ENCODE measurements at places on chromosomes 12 and 14.

DNA sequence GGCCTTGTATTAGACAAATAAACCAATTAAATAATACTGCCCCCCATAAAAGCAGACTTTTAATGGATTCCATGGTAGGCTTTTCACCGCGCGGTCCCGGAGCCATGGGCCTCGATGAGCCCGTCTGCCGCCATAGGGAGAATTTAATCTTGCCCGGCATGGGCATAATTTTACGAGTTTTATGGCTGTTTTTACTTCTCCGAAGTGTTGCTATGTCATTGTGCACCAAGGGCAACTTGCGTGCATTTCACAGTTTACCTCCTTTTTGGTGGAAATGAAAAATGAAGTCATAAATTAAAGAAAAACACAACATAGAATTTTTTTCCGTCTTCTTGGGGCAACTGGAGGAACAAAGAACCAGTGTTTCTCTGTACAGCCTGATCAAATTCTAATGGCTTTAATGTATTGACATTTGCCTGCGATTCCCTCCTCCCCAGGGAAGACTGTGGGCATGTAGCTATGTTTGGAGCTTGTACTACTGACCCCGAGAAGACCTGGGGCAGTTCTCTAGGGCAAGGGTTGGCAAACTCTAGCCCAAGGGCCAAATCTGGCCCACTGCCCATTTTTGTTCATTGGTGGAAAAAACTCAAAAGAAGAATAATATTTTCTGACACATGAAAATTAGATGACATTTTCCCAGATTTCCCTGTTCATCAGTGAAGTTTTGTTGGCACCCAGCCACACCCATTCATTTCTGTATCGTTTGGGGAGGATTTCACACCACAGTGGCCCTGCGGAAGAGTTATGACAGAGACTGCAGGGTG, 142.7 kb downstream of the CHST11 start:
- no peak for DNase-seq

DNA sequence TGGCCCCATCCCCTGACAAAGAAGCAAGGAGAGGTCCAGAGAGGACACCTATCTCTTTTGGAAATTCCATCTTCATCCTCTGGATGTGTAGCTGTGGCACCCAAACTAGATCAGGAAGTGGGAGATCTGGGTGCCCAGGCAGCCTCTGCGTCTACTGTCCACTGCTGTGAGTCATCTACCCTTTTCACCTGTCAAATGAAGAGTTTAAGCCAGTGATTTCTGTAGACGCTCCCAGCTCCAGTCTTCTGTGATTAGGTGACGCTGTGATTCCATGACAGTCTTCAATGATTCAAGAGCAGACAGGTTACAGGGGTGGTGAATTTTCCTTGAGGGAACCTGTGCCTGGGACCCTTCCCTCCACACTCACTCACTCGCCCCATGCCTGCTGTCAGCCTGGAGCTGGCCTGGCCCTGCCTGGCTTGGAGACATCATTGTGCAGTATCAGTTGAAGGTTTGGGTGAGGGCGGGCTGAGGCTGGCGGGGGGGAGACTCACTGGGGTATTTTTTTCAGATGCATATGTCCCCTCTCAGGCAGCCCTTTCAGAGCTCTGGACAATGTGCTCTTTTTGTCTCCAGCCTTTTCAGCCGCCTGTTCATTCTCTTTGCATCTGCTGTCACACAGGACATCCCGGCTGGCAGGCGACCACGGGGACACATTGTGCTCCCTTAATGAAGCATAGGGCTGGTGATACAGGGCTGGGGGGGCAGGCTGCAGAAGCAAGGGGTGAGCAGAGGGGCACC, 56.8 kb upstream of the PARP11 start:
- DNase-seq: no peak

GRCh38 chr14:37819155-37820015, 224.0 kb downstream of the TTC6 start:
- DNase-seq: no peak

- no peak for DNase-seq
Measured at GRCh38 chr12:89663577-89664357, 44.9 kb downstream of the ATP2B1 start.

- DNase-seq: no peak
Measured at GRCh38 chr12:52975820-52976573, 27.1 kb downstream of the KRT18 start.

DNA sequence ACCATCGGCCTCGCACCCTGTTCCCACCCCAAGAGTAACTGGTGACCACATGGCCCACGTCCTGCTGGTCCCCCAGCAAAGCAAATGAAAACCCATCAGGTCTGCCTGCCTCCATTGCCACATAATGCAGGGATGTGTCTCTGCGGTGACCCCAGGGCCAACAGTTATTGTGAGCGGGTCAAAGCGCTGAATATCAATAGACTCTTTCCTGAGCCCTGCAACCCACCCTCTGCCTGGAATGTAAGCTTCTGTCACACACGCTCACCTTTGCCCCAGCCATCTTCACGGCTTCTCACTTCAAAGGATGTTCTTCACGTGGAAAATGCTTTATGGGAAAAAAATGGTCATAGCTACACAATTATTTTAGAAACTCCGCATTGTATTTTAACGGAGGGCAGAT, 63.9 kb downstream of the FZD10 start:
- no peak for DNase-seq
